ENCODE measurements at places on chromosomes 12 and 14.
A peak's percentile ranks its signal among the peaks of the same experiment; 100 is the strongest.

DNA sequence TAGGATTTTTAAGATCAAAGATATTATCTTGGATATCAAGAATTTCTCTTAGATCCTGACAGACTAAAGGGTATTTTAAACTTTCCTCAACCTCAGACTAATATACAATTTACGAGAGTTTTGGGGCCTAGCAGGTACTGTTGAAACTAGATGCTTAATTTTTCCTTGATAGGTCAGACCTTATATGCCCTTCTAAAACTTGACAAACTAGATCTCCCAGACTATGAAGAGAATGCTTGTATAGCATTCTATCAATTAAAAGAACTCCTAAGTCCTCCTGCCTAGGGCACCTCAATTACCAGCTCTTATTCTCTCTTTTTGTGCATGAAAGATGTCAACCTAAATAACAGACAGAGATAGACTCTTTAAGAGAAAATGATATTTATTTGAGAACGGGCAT lies 60.4 kb upstream of the TRIM9 start:
- no peak for DNase-seq

DNA sequence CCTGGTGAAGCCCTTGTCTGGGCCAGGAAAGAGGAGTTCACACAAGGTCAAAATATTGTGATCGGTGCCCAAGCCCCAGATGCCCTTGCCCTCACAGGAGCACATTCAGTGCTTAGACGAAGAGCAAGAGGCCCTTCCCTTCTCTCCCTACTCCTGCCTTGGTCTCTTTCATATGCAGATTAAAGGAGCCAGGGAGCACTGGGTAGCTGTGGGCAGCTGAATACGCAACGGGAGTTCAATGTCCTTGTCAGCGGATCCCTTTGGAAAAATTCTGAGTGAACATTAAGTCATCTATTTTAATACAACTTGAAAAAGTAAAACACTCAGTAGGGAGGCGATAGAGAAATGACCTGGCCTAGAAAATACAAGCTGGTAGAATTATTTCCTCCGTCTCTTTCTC lies 1489.4 kb downstream of the AACS start:
- no peak for DNase-seq

- no peak for DNase-seq
Measured at GRCh38 chr14:102479777-102480176, 29.8 kb downstream of the ANKRD9 start.

DNA sequence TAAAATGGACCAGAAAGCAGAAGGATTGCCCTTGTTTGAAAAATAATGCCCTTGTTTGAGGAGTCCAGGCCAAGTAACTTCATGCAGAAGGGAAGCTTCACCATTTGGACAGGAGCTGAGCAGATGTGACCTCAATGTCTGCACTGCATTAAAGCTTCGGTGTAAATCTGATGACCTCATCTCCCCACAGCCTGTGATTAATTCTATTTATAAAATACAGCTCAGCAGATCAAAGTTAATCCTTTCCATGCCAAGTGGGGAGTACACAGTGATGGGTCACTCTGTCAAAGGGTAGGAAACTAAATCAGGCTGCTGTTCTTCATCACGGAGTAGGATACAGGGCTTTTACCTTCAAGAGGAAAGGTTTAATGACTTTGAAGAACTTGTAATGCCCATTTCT lies 533.7 kb downstream of the RPS29 start:
- no peak for DNase-seq

- DNase-seq, result no peak
Measured at GRCh38 chr14:60760644-60761364, 26.2 kb downstream of the MNAT1 start.

DNA sequence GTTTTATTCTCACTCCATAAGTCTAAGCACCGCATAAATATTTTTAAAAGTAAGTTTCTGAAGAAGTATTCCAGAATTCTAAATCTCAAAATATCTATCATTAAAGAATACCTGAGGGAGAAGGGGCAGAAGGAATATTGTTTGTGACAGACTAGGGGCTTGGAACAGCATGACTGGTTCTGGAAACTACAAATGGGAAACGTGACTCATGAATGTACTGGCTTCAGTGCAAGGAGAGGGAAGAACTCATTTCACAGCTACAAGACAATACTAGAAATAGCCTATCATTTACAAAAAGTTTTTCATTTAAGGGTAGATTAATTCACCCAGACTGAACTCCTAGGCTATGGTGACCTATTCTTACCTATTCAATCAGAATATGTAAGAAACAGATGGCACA lies 121.3 kb downstream of the SLC25A21 start:
- no peak for DNase-seq

GRCh38 chr12:47577206-47577989 lies 128.4 kb downstream of the RPAP3 start:
- no peak for DNase-seq

DNA sequence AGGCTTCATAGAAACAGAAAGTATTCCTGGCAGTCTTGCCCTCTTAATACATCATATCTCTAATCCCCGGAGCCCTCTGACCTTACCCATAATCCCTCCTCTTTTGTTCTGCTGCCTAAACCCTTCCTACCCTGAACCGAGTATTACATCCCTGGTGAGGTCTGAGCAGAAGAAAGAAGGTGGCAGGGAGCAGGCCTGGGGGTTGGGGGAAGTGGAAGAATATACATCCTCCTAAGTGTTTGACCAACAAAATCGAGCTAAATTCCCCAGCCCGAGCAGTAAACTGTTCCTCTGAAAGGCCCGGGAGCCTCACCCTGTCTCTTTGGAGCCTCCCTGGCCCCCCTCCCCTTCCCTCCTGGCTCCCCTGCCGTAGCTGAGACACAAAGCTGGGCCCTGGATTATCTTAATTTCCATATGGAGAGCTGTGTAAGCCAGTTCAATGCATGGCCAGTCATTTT lies 192.6 kb upstream of the LHX5 start:
- no peak for DNase-seq

- DNase-seq, result no peak
Measured at GRCh38 chr12:28327722-28328121, 137.5 kb downstream of the CCDC91 start.

- DNase-seq, result no peak
Measured at GRCh38 chr12:5524116-5524768, 92.3 kb downstream of the NTF3 start.

DNA sequence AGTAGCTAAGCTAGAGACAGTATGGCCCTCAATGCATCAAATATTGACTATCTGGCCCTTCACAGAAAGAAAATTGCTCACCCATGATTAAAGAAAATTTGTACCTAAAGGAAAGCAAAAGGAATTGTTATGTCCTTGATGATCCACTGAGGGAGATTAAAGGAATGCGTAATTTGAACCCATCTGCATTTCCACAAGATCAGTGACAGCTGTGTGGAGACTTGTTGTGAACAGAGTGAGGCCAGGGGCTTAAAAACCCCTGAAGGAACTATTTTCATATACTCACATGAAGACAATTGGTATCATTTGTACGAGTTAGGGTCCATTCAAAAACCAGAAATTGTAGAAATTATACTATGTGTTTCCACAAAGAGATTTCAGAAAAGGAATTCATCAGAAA lies 1908.1 kb upstream of the SEL1L start:
- DNase-seq, result no peak

DNA sequence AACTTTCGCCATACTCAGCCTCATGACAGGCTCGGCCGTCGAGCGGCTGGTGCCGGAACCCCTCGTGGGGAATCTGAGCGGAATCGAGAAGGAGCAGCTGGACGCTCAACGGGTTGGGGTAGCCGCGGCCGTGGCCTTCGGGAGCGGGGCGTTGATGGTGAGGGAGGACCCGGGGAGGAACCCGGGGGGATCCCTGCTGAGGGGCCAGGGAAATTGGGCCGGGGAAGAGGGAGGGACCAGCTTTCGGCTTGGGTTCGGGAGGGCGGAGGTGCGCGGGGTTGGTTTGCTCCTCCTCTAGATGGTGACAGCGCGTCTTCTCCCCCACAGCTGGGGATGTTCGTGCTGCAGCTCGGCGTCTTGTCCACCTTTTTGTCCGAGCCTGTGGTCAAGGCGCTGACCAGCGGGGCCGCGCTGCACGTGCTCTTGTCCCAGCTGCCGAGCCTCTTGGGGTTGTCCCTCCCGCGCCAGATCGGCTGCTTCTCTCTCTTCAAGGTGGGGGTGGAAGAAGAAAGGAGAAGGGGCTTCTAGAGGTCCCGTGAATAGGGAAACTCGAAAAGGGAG lies 9.8 kb downstream of the ARHGEF25 start:
- no peak for DNase-seq

DNA sequence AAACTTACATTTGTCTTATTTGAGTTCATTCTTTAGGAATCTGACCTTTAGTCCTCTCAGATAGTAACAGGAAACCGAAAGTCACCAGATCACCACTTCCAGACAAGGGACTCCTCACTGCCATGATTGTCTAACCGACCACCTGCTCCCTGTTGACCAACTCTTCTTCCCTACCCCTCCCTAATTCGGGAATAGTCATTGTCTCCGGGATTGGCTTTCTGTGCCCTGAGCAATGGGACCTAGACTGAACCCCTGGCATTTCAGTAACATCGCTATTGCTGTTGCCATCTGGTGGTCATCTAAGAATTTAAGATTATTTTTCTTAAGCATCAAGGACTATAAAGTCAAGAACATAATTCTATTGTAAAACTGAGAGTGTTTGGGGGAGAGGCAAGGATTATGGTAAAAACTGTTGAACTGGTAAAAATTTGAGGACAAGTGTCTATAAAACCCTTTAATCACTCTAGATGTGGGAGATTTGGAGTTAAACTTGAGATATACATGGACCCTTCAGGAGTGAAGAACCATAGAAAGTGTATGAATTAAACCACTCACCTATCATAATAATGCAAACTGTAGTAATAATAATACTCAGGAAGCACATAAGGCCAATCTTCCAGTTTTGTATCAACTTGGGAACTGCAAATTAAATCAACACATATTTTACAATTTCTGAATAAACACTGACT lies 6.3 kb downstream of the CLEC2A start:
- DNase-seq, result no peak

- no peak for DNase-seq
Measured at GRCh38 chr14:94029265-94029664, 3.1 kb downstream of the OTUB2 start.

DNA sequence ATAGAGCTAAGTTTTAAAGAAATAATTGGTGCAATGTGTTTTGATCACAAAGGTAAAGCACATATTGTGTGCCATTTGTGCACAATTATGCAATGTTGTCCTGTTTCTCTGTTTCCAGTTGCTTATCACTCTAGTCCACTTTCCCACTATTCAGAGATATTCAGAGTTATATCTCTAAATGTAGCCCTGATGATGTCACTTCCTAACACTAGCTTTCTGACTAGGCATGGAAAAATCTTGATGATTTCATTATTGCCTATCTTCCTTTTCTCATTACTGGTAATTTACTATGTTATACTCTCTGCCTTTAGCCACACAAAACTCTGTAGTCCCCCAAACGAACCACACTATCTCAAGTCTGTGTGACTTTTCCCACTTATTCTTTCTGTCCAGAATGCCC lies 221.2 kb downstream of the TRHDE start:
- no peak for DNase-seq

GRCh38 chr14:42869681-42870080 lies 1263.0 kb downstream of the LRFN5 start:
- DNase-seq, result no peak

DNA sequence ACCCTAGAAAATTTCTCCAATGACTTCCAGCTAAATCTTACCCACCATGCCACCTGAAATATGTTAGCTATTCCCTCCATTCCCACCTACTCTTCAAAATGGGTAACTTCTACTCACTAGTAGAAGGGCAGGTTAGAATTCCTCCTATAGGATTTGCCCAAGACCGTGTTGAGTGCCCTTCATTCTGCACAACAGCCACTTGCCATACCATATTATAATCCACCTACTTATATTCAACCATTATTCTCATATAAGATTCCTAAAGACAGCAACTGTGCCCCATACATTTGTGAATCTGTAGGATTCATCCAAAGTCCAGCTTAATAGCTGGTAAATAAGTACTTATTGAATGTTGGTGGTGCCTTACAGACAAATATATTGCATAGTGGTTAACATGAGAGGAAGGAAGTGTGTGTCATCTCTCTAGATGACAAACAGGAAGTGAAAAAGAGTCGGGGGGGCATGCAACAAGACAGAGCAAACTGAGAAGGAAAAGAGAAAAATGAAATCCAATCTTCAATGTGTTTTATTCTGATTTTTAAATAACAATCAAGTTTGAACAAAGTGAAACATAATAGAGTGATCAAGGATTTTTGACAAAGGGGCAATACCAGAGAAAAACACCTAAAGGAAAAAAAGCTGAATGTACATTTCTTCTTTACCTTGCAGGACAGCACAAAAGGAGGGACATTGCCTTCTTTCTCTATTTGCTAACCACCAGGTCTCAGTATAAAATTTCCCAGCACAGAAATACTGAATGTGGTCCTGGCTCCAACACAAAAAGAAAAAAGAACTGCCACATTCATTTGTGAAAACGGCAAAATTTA lies 389.3 kb upstream of the USP15 start:
- DNase-seq, result peak; percentile 5

- DNase-seq, result no peak
Measured at GRCh38 chr12:71440763-71441748, 1.5 kb downstream of the LGR5 start.

DNA sequence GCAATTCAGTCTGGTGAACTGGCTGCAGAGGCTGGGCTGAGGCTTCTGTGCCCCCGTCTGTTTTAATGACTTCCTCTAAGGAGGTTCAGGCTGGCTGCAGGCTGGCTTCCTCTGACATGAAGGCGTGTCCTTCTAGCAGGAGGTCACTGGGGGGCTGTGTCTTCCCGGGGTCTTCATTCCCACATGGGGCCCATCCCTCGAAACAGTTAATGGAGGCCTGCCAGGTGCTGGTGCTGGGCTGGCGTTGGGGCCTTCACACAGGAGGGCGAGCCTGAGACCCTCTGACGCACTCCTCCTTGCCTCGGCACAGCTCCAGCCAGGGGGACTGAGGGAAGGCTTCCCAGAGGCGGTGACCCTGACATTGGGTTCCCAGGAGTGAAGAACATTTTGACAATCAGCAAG lies 57.7 kb upstream of the DLK1 start:
- DNase-seq, result no peak

DNA sequence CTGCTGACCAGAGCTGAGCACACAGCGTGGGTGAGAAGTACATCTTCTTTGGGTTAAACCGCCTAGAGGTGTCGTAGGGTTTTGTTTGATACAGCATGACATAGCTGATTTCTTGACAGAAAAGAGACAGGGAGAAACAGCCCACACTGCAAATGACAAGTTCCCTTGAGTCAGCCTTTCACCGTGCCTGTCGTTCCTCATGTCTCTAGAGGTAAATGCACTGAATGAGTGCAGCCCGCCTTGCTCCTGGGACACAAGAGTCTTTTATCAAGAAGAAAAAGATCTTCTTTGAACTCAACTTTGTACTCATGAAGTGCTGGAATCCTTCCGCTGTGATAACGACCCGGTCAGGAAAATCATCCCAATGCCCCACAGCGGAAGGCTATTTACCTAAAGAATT lies 77.6 kb downstream of the TMEM132D start:
- no peak for DNase-seq

GRCh38 chr14:89107626-89108025 lies 283.2 kb downstream of the TTC8 start:
- DNase-seq, result no peak

All from activated CD4-positive, alpha-beta T cell treated with anti-CD3 and anti-CD28 coated beads, Interleukin-2, amount 50 U/mL, for 24 hours (primary cell).